ENCODE measurements at places on chromosomes 2 and 18.

DNA sequence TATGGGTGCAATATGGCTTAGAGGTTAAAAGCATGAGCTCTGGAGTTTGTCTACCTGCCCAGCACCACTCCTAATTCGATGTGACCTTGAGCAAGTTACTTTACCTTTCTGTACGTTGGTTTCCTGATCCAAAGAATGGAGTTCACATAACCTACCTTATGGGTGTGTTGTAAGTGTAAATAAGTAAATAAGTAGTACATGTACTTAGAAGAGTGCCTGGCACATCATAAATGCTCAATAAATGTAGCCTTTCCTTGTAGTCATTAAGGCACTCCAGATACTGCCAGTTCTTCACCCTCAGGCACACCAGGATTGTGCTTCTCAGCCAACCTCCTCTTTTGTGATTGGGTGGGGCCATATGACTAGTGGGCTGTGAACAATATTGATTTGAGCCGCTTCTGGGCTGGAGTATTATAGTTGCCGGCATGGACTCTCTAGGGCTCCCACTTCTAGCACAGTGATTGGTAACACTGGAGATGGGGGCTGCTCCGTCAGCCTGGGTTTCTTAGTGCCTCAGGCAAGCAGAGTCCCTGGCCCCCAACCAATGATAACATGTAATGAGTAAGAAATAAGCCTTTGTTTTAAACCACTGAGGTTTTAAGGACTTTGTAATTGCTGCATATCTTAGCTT lies 101.7 kb upstream of the NOSTRIN start:
- DNase-seq: no peak

- no peak for DNase-seq
Observed at GRCh38 chr2:221097568-221097915, 474.6 kb downstream of the EPHA4 start.

DNA sequence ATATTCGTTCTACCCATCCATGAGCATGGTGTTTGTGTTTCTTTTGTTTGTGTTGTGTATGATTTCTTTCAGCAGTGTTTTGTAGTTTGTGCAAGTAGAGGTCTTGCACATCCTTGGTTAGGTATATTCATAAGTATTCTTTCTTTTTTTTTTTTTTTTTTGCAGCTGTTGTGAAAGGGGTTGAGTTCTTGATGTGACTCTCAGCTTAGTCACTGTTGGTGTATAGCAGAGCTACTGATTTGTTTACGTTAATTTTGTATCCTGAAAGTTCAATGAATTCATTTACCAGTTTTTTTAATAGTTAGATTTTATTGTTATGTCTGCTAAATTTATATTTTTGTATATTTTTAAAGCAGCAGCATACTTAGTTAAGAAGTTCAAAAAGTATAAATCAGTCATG lies 834.4 kb upstream of the NRXN1 start:
- no peak for DNase-seq

DNA sequence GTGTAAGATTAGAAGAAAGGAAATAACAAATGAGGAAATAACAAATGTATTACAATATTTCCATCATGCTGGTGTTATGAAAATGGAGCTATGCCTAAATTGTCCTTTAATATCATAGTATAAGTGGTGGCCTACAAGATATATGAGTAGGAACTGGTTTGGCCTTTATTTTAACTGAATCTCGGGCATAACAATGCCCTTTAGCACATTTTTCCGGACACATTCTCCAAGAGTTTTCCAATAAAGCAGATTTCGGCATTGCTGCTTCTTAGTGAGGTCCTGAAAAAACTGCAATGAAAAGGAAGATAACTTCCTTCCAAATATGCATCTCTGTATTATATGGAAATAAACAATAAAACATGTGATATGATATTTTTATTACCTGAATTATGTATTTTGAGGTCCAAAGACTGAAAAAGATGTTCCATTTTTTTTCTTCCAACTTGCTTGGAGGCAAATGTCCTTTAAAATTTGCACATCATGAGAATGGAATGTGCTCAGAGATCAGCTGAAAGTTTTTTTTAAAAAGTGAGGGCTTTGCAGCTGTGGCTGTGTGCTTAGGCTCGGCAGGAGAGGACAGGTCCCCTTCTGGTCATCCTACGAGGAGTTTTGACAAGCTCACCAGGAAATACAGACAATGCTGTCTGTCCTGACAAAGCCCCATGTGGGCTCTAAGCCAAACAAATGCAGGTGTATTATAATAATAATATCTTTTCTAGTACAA lies 132.3 kb upstream of the RND3 start:
- no peak for DNase-seq

GRCh38 chr2:120858361-120859106 lies 122.9 kb downstream of the GLI2 start:
- no peak for DNase-seq

DNA sequence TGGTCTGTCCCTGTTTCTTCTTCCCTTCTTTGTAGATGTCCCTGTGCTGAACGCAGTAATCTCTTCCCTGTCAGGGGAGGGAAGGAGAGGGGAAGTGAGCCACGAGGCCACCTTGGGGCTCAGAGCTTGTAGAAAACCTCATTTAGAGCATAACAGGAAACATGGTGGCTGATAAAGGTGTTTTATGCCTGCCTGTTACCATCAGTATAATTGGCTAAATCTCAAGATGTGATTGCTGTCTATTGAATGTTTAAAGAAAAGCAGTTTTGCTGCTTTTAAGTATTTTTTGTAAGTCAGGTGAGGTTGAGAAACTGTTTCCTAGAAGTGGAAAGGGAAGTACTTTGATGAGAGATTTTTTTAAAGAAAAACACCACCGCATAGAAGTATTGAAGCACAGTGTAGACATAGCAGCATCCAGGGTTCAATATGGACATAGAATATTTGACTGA lies 59.7 kb upstream of the PDK1 start:
- DNase-seq: peak; percentile 16

DNA sequence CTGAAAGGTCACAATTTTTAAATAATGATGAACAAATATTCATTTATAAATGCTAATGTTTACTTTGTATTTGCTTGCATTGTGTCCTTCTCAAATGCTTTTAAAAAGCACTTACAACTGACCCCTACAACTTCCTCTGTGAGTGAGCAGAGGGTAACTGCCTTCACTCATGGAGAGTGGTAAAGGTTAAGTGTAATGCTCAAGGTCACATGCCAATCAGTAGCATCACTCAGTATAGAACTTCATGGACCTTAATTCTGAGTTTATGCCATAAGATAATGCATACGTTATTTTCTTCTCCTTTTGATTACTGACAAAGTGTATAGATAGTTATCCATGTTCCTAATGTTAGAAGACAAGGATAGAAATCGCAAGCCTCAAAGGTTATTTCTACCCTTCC lies 91.8 kb upstream of the SERTAD2 start:
- DNase-seq: no peak

- no peak for DNase-seq
Observed at GRCh38 chr2:237604391-237604790, 13.9 kb upstream of the RAB17 start.

- DNase-seq: no peak
Observed at GRCh38 chr2:132725148-132725547, 55.1 kb upstream of the LYPD1 start.

DNA sequence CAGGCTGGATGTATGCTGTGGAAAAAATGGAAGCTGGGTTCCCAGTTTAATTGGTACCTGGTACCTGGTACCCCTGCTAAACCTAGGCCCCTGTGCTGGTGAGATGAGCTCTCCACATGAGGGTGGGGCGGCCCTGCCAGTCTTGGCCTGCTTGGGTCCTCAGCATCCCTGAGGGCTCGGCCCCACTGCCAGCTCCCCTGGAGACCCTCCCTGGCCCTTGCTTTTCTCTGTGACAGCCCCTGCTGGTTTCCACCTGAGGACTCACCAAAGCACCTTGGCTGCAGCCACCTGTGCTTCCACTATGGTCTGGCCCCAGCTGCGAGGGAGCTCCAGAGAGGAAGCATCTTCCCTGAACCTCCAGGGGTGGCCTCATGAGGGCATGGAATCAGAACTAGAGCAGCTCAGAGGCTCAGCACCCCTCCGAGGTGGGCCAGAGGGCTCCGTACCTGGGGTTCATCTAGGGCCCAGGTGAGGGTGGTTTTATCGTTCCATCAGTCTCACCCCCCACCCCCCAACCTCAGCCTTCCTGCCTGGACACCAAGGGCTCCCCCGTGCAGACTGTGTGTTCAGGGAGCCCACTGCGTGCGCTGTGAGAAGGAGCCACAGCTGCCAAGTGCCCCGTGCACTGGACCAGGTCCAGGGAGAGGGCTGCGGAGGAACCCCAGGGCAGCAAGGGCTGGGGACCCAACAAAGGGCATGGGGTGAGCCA lies 23.7 kb upstream of the HDAC4 start:
- no peak for DNase-seq

GRCh38 chr2:127950264-127950663 lies 64.5 kb upstream of the AMMECR1L start:
- DNase-seq: no peak

- DNase-seq: no peak
Observed at GRCh38 chr2:37644191-37644590, 27.3 kb downstream of the CDC42EP3 start.

DNA sequence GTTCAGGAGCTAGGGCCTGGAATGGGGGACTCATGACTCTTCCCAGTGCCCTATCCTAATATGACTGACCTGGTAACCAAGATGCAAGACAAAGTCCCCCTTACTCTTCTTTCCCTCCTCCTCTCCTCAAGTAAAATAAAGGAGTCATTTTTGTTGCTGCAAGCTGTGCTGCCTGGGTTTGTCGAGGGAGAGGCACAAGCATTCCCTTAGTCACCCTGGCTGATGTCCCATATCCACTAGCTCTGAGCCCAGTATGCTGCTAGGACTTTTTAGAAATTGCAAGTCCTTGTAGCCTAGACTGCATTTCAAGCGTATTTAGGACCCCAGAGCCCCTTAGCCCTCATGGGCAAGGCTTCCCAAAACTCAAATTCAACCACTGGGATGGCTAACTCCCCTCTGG lies 338.5 kb upstream of the SETBP1 start:
- DNase-seq: no peak

GRCh38 chr2:232890536-232890895 lies 20.5 kb downstream of the SNORC start:
- DNase-seq: no peak

- no peak for DNase-seq
Observed at GRCh38 chr2:236177967-236178889, 10.0 kb upstream of the GBX2 start.

- DNase-seq: peak; percentile 8
Observed at GRCh38 chr18:9613550-9614400, 584 bp downstream of the PPP4R1 start.

DNA sequence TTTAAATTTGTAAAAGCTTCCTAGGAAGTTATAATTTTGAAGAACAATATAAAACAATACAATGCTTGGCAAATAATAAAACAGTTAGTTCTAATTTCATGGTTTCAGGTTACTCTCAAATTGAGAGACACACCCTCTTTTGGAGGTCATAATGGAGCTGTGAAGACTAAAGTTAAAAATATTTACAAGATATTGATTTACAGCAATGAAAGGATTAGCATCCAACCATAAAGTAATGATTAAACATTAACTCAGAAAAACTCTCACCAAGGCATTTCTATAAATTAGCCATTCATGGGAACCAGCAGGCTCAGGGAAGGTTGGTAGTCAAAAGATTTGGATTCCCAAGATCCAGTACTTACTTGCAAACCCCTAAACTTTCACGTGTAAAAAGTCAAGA lies 6.4 kb downstream of the DPP4 start:
- no peak for DNase-seq

GRCh38 chr2:138601458-138602165 lies 100.0 kb downstream of the SPOPL start:
- no peak for DNase-seq

GRCh38 chr2:179614121-179614520 lies 247.3 kb downstream of the ZNF385B start:
- no peak for DNase-seq

DNA sequence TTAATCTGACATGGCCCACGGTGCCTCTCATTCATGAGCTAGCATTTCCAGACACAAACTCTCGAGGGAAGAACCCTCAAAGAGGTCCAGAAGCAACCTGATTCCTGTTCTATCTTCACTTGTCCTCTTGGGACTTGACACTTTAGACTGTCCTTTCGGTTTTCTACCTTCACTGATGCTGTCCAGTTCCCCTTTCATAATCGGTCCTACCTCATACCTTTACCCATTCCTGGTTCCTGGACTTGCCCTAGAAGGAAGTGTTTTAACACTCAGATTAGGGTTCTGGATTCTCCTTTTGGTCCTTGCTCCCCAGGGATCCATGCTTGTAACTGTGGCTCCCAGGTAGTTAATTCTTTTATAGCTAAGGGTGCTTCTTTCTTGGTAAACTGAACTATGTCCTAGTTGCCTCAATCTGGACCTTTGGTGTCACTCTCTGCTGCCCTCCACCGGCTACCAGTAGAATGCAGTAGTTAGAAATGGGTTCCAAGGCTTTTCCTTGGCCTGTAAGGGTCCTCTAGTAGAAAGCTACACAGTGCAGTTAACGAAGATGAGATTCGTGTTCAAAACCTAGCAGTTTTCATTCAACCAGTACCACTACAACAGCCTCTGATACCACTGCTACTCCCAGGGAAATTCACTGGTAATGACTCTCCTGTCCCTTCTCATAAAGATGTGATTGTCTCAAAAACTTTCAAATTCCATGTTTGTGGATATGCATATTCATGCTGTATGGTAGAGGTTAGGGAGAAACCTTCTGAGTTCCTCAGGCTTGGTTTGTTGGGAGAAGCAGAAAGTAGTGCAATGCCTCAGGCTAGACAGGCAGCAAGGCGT lies 178.1 kb upstream of the CYP26B1 start:
- no peak for DNase-seq

DNA sequence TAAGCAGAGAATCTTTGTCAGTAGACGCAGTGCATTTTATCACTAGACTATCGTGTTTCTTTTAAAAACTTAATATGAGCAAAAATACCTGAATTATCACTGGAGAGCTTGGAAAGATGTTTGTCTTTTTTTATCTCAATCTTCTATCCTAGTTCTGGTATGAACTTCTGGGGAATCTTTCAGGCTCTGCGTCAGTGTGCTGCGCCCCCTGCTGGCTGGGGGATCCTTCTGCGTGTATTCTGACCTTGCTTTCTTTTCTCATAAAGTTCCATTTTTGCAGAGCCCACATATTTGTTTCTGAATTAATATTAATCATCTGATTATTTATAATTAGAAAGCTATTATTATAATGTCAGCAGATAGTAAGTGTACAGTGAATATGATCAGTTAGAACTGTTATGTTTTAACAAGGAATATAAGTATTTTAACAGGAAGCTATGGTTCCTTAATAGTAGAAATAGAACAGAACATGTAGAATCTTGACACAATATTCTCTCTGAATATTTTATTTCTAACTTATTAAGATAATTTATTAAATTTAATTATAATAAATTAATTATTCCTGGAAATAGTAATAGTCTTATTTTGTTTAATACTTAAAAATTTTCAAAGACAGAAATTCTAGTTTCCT lies 945.0 kb upstream of the CRIM1 start:
- no peak for DNase-seq
